ENCODE measurements at places on chromosomes 16 and 17.

- DNase-seq, result peak; percentile 77
Observed at GRCh38 chr16:12833926-12834325, 30.2 kb upstream of the CPPED1 start.

DNA sequence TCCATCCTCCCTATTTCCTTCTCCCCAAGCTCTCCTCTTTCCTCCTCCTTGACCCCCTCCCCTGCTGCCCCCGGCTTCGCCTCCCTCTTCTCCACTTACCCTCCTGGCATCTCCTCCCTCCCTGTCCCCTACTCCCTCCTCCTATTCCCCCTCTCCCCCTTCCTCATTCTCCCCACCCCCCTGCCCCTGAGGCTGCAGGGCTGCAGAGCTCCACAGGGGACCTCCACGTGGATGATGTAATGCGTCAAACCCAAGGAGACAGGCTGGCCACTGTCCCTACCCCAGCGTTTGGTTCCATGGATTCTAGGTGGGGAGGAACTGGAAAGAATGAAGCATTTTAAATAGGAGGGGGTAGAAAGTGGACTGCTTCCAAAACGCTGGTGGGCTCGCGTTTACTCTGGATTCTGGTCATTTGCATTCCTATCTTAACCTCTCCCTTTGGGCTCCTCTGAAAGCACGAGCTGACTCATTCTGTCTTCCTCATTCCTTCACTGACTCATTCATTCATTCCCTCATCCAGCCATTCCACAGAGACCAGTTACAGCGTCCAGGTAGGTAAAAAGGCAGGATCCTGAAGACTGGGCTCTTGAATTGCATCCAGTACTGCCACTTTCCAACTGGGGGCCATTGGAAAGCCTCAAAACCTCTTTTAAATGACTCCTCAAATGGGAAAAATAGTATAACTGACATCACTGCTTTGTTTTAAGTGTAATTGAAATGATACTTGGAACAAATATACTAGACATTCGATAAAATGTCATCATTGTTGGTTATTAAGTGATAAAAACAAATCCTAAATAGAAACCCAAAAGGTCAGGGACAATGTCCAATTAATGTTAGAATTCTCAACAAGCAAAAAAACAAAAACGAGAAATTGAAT is 943 bp upstream of the COTL1 start:
- peak; percentile 93 for DNase-seq

GRCh38 chr16:12583237-12583897 is 220.3 kb downstream of the CPPED1 start:
- DNase-seq, result peak; percentile 33

GRCh38 chr16:29315916-29316517 is 90.5 kb downstream of the NPIPB11 start:
- DNase-seq, result peak; percentile 75

DNA sequence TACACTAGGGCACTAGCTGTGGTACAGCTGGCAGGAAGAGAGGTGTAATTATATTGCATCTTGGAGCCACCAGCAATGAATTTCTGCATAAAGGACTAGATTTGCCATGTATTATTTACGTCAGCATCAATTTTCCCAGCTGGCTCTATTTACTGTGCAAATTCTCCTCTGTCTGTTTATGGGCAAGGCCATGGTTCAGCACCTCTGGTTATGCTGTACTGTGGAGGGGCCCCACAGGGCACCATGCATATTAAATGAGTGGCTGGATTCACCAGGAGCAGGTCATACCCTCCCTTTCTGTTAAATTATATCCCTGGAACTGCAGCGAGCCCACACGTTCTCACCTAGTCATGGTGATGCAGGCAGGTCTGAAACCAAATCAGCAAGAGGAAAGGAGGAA is 19.8 kb downstream of the RAD51D start:
- no peak for DNase-seq

DNA sequence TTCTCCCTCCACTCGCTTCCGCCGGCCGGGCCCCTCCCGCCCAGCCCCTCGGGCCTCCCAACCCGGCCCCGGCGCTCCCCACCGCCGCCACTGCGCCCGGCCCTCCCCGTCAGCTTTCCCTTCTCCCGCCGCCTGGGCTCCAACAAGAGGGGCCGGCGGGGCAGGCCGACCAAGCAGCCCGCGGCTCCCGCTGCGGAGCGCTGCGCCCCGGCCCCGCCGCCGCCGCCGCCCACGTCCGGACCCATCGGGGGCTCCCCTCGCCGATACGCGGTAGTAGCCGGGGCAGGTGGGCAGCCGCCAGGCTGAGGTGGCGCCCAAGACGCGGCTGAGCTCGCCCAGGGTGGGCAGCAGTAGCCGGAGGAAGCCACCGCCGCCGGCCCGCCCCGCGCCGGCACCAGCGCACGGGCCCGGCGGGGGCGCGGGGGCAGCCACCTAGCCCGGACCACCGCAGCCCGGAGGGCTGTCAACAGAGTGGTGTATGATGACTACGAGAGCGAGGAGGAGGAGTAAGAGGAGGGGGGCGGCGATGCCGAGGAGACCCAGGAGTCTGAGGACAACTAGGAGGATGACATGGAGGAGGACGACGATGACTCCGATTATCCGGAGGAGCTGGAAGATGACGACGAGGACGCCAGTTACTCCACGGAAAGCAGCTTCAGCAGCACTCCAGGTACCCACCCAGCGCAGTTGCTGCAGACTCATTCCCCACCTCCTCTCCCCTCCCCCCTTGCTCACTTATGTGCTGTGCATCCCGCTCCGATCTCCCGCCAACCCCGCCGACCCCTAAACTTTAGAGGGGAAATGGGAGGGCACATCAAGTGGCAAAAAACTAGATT is 498 bp downstream of the LRRC37B start:
- DNase-seq, result peak; percentile 85

- DNase-seq, result no peak
Observed at GRCh38 chr17:71432378-71433315, 688.2 kb upstream of the SOX9 start.

DNA sequence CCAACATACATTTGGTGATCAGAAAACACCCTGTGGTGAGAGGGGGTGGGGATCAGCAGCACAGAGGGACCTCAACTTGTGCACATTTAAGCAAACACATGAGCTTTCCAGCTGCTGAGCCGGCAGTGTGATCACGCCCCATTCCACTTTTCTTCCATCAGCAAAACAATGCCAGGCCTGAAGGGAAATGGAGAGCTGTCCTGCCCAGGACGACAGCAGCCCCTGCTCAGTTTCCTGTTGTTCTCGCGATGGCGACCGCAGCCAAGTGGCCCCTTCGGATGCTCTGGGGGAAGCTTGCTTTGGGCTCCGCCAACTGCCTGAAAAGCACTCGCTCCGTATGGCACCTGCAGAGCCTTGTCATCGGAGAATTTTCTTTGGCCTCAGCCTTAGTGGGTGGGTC is 272.3 kb downstream of the FOXL1 start:
- DNase-seq, result peak; percentile 51

GRCh38 chr16:3147046-3147756 is 12.4 kb downstream of the ZNF213 start:
- no peak for DNase-seq

GRCh38 chr17:4549781-4550533 is 5.2 kb downstream of the MYBBP1A start:
- DNase-seq, result no peak

- DNase-seq, result no peak
Observed at GRCh38 chr16:69395859-69396186, 10.0 kb upstream of the TERF2 start.

GRCh38 chr16:81595629-81596292 is 151.2 kb downstream of the CMIP start:
- no peak for DNase-seq

GRCh38 chr16:2814551-2815298 is 2.3 kb upstream of the PRSS21 start:
- peak; percentile 32 for DNase-seq

DNA sequence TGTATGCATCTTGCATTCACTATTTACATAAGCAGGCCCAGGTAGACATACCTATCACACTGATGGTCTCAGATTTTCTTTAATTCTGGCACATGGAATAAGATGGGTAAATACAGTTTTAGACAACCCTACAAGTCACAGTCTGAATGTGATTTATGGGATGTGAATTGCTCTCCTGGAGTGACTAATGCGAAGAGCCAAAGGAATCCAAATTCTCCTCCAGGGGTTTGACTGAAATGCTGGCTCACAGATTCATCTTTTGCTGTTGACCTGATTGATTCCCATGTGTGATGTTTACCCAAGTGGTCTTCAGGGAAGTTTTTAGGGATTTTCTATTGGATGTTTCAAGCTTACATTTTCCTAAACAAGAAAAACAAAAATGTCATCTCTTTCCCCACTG is 277.9 kb upstream of the MON1B start:
- DNase-seq, result no peak

DNA sequence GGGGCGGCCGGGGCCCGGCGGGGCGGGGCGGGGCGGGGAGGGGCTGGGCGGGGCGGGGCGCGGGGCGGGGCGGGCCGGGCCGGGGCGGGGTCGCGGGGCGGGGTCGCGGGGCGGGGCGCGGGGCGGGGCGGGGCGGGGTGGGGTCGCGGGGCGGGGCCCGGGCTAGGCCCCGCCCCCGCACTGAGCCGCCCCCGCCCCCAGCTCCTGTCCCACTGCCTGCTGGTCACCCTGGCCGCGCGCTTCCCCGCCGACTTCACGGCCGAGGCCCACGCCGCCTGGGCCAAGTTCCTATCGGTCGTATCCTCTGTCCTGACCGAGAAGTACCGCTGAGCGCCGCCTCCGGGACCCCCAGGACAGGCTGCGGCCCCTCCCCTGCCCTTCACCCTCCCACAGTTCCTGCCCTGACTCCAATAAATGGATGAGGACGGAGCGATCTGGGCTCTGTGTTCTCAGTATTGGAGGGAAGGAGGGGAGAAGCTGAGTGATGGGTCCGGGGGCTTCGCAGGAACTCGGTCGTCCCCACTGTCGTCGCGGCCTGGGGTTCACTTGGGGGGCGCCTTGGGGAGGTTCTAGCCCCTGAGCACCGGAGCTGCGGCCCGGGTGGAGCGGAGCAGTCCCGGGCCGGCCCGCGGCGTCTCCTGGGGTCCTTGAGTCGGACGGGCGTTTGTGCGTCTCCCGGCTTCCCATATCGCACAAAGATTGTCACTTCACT is 795 bp upstream of the HBM start:
- peak; percentile 78 for DNase-seq

DNA sequence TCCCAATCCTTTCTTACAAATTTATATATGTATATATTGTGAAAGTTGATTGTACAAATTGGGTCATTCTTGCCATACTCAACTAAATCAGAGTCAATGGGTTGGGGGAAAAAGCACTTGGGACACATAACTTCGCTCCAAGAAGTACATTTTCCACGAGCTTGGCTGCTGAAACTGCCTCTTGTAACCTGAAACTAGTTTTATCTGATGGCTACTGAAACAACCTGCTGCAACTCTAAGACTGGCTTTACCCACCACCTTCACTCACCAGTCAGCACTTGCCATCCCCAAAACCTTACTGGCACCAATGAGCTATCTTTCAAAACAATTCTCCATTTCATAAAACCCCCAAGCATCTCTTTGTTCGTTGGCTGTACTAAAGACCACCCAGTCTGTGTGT is 14.5 kb upstream of the MYCBPAP start:
- peak; percentile 42 for DNase-seq

DNA sequence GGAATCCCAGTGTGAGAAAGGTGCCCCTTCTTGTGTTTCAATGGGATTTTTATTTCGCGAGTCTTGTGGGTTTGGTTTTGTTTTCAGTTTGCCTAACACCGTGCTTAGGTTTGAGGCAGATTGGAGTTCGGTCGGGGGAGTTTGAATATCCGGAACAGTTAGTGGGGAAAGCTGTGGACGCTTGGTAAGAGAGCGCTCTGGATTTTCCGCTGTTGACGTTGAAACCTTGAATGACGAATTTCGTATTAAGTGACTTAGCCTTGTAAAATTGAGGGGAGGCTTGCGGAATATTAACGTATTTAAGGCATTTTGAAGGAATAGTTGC is 567 bp downstream of the UBB start:
- DNase-seq, result no peak

GRCh38 chr16:62424206-62424605 is 388.0 kb upstream of the CDH8 start:
- DNase-seq, result no peak

DNA sequence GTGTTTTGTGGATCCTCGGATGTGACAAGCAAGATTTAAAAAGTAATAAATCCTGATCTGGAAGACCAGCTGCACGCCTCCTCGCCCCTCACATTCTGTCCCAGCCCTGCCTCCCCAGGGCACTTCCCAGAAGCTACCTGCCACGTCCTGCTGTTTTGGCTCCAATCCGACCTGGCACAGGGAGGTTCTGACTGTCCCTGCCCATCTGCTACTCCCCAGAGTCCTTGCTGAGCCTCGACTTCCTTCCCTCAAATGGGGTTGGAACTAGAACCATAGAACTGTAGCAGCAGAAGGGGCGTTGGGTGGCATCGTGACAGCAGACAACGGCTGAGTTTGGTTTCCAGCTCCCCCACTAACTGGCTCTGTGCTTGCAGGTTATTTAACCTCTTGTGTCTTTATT is 71.7 kb downstream of the RPH3AL start:
- no peak for DNase-seq

GRCh38 chr16:86566966-86567700 is 504 bp downstream of the FOXC2 start:
- DNase-seq, result peak; percentile 82

GRCh38 chr17:38451030-38451839 is 23.0 kb downstream of the ARHGAP23 start:
- DNase-seq, result peak; percentile 97

DNA sequence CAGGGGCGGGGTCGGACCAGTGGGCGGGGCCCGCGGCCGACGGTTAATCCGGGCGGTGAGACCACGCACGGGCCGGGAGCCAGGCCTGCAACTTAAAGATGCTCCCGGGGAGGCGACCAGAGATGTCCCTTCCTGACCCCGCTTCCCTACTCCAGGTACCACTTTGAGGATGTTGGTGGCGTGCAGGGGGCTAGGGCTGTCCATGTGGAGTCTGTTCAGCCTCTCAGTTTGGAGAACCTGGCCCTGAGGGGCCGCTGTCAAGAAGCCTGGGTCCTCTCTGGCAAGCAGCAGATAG is 580 bp downstream of the RANGRF start:
- no peak for DNase-seq

- DNase-seq, result peak; percentile 87
Observed at GRCh38 chr17:80970044-80970761, 21.4 kb upstream of the CHMP6 start.

DNA sequence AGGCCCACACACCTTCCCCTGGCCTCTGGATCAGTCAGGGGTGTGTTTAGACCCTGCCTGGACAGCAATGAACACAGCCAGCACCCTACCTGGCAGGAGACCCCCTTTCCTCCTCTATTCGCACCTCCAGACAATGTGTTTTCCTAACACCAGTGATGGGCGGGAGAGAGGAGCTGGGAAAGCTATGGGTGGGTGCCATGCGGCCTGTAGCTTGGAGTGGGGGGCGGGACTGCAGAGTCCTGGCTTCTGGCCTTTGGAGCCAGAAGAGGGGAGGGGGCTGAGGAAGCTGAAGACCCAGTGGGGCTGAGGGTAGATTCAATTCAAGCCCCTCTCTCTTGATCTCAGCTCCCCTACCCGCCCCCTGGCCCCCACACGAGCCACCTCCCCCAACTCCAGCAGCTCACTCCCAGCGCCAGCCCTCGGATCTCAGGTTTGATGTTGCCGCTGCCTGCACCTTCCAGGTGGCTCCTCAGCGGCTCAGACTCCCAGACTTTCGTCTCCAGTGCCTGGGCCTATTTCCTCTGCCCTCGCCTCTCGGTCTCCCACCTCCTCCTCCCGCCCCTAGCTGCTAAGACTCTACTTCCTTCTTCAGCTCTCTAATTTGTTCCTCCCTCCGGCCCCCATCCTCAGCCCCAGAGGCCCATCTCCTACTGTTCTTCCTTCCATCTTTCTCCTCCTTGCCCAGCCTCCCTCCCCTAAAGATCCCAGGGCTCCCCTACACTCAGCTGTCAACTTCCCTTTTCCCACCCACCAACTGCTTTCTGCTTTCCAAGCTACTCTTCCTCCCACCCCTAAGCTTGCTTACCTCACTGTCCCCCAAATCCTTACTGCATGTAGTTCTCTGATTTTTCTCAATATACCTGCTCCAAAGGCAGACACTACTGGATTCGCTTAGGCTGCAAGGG is 6.8 kb upstream of the SP6 start:
- DNase-seq, result peak; percentile 81

Measured in endodermal cell (in vitro differentiated cells).